ENCODE measurements at places on chromosomes 11 and 22.

DNA sequence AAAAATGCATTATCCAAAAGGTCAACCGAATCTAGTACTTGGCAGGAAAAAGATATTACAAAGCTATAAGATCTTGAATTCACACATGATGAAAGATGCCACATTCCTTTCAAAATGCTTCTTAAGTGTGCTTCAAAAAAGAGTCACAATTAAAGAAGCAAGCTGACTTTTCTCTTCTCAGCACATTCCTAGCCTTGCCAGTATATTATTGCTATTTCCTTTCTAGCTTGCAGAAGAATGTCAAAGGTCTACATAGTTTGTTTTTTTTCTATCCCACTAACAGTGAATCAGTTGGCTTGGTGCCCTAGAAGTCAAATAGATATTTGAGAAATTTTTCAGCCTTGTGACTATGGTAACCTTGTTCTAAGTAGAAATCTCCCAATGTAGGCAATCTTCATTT, 56.8 kb downstream of the GUCY1A2 start:
- DNase-seq: no peak

GRCh38 chr11:102415304-102415916, 37.2 kb downstream of the TMEM123 start:
- no peak for DNase-seq

GRCh38 chr11:129855086-129855485, 39.4 kb downstream of the TMEM45B start:
- no peak for DNase-seq

DNA sequence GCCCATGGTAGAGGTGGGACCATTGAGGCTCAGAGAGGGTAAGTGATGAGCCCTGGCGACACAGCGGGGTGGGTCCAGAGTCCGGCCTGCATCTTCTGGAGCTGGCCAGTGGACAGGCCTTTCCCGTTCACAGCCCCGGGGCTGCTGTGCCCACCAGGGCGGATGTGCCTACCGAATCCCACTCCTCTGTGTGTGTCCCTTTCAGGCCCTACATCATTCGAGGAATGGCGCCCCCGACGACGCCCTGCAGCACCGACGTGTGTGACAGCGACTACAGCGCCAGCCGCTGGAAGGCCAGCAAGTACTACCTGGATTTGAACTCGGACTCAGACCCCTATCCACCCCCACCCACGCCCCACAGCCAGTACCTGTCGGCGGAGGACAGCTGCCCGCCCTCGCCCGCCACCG, 11.9 kb upstream of the PPP6R3 start:
- no peak for DNase-seq

DNA sequence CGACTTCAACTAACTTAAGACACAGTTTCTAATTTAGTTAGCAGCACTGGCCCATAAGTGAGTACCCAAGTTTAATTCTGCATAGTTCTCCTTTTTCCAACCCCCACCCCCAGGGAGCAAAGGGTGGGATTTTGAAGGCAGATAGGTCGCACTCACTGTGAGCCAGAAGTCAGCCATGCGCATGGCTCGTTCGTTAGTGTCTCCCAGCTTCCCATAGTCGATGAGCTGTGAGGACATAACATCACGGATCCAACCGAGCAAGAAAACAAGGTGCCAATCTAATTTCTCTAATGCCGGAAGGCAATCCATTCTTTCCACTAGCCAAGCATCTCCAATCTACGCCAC, 577 bp downstream of the MRPL17 start:
- no peak for DNase-seq

- no peak for DNase-seq
Observed at GRCh38 chr11:131898949-131899348, 528.5 kb downstream of the NTM start.

GRCh38 chr22:39746600-39747262, 146.8 kb downstream of the ENTHD1 start:
- no peak for DNase-seq

- DNase-seq: peak; percentile 81
Observed at GRCh38 chr11:67613960-67614715, 7.4 kb downstream of the NDUFV1 start.

- no peak for DNase-seq
Observed at GRCh38 chr22:28183078-28183860, 264.2 kb upstream of the PITPNB start.

DNA sequence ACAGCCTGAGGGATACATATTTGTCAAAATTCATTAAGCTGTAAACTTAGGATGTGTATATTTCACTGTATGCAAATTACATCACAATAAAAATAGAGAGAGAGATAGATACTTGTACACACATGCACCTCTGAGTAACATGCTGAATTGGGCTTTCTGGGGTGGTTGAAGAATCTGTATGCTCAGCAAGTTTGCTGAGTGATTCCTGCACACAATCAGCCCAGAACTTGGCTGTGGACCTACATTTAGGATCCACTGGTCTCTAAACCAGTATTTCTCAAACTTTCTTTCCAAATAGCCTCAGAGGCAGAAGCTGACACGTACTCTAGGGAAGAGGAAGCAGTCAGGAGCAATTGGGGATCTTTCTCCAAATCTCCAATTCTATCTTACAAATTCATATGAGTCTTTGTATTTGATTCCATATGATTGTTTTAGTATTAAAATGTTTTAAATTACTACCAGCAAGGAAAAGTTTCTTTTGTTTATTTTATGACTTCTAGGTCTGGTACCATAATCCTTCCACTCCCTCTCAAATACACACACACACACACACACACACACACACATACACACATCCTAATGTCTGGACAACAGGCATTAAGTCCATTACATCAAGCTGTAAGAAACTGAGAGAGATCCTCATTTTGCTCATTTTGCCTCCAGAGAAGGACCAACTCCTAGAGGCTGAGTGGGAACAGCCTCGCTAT, 20.0 kb downstream of the SYT13 start:
- DNase-seq: no peak

- DNase-seq: no peak
Observed at GRCh38 chr11:99893811-99894210, 793.3 kb upstream of the ARHGAP42 start.

DNA sequence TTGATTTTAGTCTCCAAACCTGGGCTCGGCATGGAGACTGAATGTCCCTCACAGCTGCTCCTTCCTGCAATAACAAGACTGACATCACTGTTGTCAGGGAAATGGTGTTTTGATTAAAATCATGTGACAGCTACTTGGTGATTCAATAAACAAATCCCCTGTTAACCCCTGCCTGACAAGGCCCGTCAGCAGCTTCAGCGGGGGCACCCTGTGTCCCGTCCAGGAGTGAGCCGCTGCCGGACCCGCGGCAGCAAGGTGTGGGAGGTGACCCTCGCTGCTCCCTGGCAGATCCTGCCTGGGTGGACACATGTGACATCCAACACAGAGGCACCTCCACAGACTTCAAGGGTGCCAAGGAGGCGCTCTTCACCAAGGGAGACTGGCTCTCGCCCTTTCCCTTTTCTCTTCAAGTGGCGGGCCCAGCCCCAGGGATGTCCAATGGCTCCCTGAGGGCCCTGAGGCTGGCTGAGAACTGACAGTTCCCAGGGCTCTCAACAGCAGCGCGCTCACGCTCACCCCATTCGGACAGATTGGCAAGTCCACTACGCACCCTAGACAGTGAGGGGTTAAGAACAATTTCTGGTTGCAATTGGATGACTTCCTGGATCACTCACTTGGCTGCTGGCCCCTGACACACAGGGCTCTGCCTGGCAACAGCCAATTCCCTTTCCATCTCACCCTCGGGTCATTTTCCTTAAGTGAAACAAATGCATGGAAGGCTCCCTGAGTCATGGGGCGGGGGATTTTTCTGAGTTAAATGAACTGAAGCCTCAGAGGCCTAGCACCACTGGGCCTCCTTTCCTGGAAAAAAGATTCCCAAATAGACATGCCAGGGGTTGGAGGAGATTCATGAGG, 30.7 kb downstream of the PPP2R1B start:
- no peak for DNase-seq

DNA sequence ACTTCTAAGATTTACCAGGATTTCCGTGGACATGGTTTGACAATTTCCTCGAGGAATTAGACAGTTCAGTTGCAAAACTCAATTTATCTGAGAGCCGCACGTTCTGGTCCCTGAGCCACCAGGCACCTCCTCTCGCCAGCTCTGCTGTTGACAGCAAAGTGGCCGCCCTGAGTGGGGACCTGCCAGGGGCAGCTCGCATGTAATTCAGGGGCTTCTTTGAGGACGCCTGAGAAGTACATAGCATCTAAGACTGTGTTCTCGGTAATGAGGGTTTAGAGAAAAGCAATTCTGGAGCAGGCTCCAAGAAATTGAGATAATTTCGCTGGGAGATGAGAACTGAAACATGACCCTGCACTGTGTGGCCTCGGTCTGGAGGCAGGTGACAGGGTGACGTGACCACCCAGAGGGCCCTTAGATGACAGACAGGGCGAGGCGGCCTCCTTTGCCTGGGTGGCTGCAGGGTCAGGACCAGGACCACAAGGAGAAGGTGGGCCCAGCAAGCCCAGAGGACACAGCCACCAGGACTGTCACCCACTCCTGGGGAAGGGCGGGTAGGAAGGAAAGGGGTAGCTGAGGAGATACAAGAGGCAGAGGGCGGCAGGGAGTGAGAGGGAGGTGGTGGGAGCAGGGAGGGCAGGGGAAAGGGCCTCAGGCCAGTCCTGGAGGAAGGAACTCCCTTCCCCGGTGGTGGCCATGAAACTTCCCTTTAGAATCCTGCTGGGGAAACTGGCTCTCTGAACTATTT, 55.0 kb downstream of the RTL6 start:
- DNase-seq: no peak

- DNase-seq: no peak
Observed at GRCh38 chr11:15112131-15112541, 2.6 kb upstream of the INSC start.

- peak; percentile 17 for DNase-seq
Observed at GRCh38 chr11:67648140-67648795, 2.3 kb downstream of the ACY3 start.

DNA sequence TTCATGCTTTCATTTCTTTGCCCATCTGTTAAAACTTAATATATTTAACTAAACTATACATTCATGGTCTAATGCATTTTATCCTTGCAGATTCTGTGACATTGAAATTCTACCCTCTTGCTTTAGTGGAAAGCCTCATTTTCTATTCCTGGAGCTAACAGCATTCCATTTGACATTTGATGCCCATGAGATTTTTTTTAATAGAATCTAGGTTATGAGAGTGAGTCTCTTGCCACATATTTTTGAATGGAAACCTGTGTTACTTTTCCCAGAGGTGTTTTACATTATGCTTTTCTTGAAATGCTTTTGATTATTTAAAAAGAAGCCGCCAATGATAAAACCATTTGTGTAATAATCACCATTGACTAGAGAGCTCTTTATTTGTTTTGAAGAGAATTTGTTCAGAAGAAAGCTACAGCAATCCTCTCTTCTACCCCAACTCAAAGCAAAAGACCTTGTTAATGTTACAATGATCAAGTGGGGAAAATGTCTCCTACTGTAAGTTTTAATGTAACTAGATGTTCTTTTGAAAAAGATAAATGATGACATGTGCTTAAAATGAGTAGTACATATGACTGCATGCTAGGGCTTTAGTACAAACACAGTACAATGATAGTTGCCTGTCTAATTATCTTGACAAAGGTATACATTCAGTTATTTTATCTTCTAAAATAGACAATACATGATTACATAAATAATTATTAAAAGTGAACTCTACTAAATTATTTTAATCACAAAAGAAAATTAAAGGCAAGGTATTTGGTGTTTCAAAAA, 67.3 kb downstream of the GAS2 start:
- DNase-seq: no peak

DNA sequence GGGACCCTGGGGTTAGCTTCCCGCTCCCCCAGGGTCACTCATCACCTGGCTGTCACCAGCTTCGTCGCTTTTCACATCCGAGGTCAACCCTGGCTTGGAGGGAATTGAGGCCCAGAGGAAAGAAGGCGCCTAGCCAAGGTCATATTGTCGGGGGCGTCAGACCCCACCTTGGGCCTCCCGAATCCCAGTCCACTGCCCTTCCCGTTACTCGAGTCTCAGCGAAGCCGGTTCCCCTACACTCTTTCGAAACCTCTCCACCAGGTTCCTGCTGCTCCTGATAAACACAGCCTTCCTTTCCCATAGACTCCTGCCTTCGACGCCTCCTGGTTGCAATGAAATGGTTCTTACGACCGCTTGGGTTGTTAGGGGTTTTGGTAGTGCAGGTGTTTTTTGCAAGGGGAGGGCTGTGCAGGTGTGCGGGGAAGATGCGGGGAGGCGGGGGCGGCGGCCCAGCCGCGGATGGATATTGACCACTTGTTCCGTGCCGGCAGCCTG, 642 bp downstream of the NAA40 start:
- no peak for DNase-seq
